Gastroesophageal sphincter (tissue), 4 donors: ENCODE measurements at places on chromosomes 11 and 22. TPM values are rescaled to one million over a fixed set of nuclear protein-coding genes. Genes with fewer than 3 reads are reported as not detected.

DNA sequence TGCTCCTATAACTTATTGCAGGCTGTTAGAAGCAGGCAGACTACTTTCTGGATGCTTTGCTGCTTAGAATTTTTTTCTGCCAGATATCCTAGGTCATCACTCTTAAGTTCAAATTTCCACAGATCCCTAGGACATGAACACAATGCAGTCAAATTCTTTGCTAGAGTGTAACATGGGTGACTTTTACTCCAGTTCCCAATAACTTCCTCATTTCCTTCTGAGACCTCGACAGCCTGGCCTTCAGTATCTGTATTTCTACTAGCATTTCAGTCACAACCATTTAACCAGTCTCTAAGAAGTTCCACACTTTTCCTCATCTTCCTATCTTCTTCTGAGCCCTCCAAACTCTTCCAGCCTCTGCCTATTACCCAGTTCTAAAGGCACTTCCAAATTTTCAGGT is 60.4 kb upstream of the ZBED5 start:
- ATAC-seq = no peak

- no peak for ATAC-seq
Measured at GRCh38 chr11:12695873-12696272, 21.7 kb downstream of the TEAD1 start.

- no peak for ATAC-seq
Measured at GRCh38 chr11:75307058-75307457, 44.4 kb downstream of the ARRB1 start.

- no peak for ATAC-seq
Measured at GRCh38 chr11:102188488-102188887, 78.2 kb downstream of the YAP1 start.

CBLIF gene
- not detected for total RNA-seq

DNA sequence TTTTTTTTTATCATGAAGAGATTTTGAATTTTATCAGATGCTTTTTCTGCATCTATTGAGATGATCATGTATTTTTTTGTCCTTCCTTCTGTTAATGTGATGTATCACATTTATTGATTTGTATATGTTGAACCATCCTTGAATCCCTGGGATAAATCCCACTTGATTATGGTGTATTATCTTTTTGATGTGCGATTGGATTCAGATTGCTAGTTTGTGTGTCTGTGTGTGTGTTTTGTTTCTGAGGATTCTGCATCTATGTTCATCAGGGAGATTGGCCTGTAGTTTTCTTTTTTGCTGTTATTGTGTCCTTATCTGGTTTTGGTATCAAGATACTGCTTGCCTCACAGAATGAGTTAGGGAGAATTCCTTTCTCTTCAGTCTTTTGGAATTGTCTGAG is 52.6 kb downstream of the KCNQ1OT1 start:
- ATAC-seq = no peak

GRCh38 chr11:46497498-46497897 is 96.3 kb downstream of the AMBRA1 start:
- ATAC-seq = no peak

DNA sequence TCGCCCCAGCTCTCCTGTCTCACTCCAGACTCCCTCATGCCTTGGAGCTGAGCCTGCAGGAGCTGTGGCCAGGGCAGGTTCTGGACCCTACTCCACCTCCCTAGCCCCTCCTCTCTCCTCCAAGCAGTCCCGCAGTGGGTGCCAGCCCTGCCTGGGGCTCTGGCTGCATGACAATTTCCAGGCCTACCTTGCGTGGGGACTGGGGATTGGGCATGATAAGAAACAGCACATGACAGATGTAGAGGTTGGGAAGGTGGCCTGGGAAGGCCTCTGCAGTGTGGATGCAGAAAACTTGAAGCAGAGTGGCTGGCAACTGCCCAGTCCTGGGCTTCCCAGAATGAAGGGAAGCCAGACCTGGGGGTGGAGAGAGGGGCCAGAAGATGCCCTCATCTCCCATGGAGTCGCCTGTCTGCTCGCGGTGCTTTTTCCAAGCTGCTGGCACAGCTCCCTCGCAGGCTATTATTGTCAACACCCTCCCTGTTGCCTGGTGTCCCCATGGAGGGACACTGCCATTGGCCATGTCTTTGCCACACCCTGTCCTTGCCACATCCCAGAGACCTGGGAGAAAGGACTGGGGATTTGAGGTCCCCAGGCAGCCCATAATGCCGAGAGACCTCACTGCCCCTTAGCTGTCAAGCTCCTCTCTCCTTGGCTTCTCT is 48.9 kb upstream of the CDON start:
- ATAC-seq = no peak

DNA sequence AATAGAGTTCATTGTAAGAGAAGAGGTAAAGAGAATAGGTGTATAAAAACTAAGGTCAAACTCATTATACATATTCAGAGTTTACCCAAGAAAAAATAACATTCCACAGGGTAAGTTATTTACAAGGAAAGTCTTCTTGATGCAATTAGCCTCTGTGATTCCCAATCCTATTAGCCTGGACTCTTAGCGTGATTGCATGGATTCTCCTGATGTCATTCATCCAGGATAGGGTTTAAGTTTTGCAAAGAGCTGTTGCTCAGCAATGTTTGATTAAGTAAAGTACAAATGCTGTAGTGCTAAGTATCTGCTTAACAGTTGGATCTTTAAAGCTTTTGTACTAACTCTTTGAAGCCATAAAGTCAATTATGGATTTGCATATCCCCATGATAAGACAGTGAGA is 767.8 kb upstream of the LUZP2 start:
- ATAC-seq = no peak

DNA sequence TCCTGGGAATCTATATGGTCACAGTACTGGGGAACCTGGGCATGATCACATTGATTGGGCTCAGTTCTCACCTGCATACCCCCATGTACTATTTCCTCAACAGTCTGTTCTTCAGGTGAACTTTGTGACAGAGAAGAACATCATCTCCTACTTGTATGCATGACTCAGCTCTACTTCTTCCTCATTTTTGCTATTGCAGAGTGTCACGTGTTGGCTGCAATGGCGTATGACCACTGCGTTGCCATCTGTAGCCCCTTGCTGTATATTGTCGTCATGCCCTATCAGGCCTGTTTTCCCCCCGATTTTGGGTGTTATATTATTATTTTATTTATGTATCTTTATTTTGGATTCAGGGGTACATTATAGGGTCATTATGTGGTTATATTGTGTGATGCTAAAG is 2.4 kb upstream of the OR8G1 start:
- ATAC-seq = no peak

DNA sequence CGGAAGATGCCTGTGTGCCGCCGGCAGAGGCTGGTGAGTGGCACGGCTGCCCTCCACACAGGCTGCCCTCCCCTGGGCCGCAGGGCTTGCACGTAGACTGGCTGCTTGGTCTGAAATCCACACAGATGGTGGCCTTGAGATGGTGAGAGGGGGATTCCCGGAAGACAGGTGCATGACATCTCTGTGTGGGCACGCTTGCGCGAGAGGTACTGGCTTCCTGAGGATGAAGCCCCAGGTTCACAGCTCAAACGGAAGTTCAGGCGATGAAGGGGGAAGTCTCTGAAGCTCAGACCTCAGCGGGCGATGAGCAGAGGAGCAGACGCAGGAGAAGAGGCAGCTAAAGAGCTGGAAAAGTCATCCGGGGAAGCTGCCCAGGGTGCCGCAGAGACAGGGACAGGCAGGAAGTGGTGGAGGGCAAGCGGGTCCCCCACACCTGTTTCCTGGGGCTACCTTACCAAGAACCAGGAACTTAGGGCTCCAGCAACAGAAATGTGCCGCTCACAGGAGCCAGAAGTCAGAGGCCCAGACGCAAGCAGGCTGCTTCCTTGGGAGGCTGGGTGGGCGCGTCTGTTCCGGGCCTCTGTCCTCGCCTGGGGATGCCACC is 7.2 kb downstream of the CRELD2 start:
- ATAC-seq = no peak

BTBD18 gene
- not detected for total RNA-seq

GRCh38 chr11:2488004-2488403 is 43.2 kb downstream of the KCNQ1 start:
- ATAC-seq = no peak

DNA sequence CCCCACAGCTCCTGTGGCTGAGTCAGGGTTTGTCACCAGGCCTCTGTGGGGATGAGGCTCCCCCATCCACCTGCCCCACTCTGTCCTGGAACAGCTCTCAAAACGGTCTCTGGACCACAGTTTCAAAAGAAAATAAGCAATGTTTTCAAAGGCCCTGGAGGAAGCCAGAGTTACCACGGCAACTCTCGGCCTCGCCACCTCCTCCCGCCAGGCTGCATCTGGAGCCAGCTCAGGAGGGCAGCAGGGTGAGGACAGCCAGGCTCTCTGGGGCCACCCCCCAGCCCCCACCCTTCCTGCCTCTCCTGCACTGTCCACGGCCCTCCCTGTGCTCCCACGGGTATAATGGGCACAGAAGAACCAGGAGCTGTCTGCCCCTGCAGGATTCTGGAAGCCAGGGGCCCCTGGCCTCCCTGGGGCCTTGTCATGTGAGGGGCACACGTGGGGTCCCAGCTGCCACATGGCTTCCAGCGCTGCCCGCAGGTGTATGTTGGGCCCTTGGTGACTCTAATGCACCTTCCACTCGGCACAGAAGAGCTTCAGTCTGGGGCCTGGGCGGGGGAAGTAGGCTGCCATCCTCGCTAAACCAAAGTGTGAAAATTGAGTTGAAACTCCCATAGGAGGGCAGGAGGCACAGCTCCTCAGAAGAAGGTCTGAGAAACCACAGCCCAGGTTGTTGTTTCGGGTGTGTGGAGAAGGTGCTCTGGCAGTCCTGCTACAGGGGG is 10.3 kb downstream of the CD81 start:
- peak; percentile 14 for ATAC-seq

DNA sequence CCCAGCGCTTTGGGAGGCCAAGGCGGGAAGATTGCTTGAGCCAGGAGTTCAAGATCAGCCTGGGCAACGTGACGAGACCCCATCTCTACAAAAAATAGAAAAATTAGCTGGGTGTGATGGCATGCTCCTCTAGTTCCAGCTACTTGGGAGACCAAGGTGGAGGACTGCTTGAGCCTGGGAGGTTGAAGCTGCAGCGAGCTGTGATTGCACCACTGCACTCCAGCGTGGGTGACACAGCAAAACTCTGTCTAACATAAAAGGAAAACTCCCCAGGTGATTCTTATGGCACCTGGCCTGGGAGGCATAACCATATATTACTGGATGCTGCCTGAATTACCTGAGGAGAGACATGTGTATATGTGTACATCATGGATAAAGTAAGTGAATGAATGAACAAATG is 29.1 kb downstream of the KIAA1671 start:
- no peak for ATAC-seq

DNA sequence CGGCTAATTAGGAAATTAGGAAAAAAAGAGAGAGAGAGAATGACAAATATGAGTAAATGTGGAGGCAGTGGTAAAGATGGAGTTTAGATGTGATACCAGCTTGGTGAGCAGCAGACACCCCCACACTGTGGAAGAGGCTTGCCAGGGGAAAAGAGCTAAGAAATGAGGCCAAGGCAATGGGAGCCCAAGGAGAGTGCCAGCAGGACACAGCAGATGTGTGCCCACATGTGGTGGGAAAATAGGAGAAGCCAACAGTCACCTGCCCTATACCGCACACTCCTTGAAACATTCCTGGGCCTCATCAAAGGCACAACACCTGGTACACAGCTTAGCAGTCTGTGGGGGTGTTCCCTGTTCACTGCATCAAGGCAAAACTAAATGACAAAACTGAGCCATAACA is 104.9 kb downstream of the FAM76B start:
- no peak for ATAC-seq

- ATAC-seq = no peak
Measured at GRCh38 chr22:35834061-35834460, 116.4 kb downstream of the APOL5 start.

DNA sequence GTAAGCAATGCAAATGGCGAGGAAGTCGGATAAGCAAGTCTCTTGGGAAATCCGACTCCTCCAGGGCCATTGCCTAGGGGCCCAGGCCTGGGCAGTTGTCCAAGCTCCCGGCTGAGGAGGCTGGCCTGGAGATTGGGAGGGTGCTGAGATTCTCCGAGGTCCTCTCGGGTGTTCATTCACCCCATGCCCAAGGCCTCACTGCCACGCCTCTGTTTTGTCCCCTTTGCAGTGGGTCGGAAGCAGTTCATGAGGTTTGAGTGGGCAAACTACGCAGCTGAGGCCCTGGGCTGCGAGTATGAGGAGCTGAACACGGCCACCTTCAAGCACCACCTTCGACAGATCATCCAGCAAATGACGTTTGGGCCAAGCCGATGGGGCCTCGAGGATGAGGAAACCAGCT is 81.3 kb downstream of the MYO18B start:
- ATAC-seq = no peak

- ATAC-seq = no peak
Measured at GRCh38 chr11:116482716-116483115, 290.1 kb downstream of the BUD13 start.

- no peak for ATAC-seq
Measured at GRCh38 chr11:86475027-86475426, 100.3 kb downstream of the CCDC81 start.

CCDC87 gene
- 1.1 TPM for total RNA-seq

- no peak for ATAC-seq
Measured at GRCh38 chr22:31800065-31800464, 46.2 kb downstream of the DEPDC5 start.

DDX25 gene
- total RNA-seq = 0.08 TPM

DNA sequence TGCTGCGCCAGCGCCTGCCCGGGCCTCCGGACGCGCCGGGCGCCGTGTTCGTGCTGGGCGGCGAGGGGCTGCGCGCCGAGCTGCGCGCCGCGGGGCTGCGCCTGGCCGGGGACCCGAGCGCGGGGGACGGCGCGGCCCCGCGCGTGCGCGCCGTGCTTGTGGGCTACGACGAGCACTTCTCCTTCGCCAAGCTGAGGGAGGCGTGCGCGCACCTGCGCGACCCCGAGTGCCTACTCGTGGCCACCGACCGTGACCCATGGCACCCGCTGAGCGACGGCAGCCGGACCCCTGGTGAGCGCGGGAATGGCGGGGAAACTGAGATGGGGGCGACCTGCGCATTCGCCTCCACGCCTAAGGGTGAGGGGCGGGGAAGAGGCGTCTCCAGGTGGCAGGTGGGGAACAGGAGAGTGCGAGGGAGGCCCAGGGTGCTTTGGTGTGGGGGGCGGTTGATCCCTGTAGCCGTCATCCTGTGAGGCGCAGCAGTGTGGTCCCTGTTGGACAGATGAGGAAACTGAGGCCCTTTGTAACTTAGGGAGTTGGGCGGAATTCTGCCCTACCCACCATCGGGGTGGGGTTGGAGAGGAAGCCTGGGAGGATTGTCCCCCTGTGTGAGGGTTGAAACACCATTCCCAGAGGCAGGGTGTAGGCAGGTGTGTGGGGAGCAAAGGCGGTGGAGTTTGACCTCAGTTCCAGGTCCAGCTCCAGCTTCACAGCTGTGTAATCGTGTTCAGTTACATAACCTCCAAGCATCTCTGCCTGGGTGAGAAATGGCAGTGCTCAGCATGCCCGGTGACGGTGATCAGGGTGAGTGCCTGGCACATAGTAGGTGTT is 758 bp downstream of the PDXP start:
- no peak for ATAC-seq

CREB3L1 gene
- total RNA-seq = 1.4 TPM

TMPRSS5 gene
- 0.40 TPM for total RNA-seq

LDLRAD3 gene
- total RNA-seq = 6.8 TPM
